ENCODE measurements at places on chromosomes 7 and 10.
A peak's percentile ranks its signal among the peaks of the same experiment; 100 is the strongest.

- no peak for DNase-seq
Measured at GRCh38 chr7:78879206-78879605, 574.3 kb downstream of the MAGI2 start.

DNA sequence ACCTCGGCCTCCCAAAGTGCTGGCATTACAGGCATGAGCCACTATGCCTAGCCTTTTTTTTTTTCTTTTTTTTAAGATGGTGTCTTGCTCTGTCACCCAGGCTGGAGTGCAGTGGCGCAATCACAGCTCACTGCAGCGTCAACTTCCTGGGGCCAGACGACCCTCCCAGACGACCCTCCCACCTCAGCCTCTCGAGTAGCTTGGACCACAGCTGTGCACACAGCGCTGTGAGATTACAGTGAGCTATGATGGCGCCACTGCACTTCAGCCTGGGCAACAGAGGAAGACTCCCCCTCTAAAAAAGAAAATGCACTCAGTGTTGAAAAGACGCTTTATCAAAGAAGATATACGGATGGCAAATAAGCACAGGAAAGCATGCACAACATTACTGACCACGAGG, 16.5 kb upstream of the WIPI2 start:
- no peak for DNase-seq

DNA sequence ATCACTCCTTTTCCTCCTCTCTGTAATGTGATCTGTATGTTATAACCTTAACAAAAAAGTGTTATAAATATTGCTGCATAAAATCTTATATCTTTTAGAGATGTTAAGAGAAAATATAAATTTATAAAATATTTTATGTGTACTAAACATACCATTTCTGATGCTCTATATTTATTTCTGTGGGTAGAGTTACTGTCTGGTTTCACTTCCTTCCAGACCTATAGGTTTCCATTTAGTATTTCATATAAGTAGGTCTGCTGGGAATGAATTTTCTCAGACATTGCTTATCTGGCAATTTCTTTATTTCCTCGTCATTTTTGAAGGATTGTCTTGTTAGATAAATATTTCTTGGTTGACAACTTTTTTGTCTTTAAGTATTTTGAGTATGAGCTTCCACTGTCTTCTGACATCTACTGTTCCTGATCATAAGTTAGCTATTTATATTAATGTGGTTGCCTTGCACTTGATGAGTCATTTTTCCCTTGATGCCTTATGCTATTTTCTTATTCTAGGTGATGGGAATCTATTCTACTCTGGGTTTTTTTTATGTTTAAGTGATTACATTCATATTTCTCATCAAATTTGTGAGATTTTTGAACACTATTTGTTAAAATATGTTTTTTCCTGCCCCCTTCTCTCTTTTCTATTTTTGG, 11.2 kb upstream of the THSD7A start:
- no peak for DNase-seq

GRCh38 chr7:131882321-131882720, 325.9 kb upstream of the PODXL start:
- DNase-seq: no peak

DNA sequence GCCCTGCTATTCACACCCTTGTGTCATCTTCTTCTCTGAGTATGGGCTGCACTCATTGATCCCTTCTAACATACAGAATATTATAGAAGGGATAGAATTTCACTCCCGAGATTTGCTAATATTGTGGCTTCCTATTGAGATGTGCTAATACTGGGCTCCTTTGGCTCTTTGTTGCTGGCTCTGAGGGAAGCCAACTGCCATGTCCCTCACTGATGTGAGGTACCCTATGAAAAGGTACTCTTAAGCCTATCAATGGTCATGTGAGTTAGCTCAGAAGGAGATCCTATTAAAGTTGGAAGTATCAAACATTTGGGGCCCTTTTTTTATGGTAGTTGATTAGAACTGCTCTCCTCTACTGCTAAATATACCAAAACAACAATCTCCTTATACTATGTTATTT, 665.2 kb upstream of the ZWINT start:
- no peak for DNase-seq

DNA sequence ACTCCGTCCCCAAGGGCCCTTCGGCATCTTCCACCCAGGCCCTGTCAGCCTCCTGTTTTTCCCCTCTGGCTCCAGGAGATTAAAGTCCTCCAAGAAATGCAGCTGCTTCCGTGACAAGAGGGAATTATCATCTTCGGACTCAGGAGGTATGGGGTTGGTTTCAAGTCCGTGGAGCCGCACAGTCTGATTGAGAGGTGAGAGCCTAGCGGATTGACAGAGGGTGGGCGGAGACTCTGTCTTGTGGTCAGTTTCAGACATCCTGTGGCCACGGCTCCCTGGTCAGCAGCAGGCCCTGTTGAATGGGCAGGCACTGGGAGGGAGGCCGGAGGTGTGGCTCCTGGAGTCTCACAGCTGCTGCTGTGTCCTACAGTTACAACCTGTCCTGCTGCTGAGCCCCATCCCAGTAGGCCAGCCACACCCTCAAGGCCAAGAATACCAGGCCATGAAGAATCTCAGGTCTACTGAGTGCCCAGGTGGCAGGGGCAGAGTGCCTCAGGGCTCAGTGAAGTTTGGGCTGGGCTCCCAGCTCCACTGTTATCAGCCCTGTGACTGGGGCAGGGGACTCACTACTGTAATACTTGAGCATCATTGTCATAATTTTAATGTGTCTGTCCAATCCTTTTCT, 49.3 kb upstream of the ZNF716 start:
- DNase-seq: no peak

GRCh38 chr10:127278001-127278400, 81.6 kb upstream of the INSYN2A start:
- DNase-seq: no peak

DNA sequence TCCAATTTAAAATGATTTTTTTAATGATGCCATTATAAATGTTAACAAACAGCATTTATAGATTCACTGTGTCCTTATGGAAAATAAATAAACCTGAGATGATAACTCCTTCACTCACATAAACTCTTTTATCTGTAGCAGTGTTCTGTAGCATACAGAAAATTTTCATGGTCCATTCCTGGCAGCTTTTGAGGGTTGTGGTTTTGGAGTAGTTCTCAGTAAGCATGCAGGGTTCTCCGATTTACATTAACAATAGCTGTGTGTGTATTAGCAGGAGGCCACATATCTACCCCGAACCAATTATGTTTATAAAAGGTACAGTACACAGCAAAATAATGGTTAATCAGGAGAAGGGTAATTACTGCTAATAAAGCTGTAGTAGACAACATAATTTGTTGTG, 162.7 kb downstream of the CDCA7L start:
- no peak for DNase-seq

- no peak for DNase-seq
Measured at GRCh38 chr7:34973400-34973760, 63.9 kb downstream of the DPY19L1 start.

DNA sequence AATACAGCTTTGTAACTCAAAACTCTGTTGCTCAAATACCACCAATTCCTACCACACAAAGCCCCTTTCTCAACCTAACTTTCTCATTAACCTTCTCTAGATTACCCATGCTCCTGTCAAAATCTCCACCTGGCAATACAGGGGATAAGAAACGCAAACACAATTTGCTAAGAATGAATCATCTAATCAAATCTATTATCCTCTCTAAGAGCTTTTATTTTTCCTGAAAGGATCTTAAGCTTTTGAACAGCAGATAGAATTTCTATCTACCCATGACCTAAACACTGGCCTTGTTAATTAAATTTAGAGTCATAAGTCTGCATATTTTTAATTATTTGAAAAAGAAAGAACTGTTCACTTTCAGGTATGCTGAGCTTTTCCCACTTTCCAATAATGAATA, 98.3 kb downstream of the HBP1 start:
- no peak for DNase-seq

DNA sequence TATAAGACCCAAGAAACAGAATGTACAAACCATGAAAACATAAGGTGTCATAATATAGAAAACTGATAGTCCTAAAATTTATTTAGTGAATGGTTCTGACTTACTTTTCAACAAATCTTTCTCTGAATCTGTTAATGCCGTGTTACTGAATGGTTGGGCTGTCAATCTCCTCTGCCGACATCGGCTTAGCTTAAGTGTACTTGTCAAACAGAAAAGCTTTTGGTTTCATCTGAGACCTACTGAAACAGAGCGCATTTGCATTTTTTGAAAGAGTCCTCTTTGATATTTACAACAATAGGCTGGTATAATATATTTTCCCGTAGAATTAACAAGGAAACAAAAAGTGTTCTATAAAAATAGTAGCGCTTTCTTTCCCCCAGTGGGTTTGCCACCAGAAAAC, 120.9 kb upstream of the ZNF804B start:
- DNase-seq: no peak

GRCh38 chr7:124532166-124532565, 233.4 kb downstream of the GPR37 start:
- DNase-seq: no peak

DNA sequence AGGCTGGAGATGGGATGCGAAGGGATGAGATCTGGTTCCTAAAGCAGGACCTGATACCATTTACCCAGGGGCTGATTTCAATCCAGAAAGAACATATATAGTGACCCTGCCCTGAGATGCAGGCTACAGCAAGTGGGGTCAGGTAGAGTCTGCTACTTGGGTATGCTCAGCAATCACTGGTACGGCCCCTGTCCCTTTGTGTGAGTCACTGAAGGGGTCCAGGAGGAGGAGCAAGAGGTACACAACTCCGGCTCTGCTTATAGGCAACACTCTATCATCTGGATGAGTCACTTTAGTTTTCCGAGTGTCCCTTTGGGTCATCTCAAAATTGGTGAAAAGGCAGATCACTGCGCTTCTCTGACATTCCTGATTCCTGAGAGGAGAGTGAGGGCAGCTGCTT, 79.6 kb upstream of the SORCS1 start:
- DNase-seq: no peak

DNA sequence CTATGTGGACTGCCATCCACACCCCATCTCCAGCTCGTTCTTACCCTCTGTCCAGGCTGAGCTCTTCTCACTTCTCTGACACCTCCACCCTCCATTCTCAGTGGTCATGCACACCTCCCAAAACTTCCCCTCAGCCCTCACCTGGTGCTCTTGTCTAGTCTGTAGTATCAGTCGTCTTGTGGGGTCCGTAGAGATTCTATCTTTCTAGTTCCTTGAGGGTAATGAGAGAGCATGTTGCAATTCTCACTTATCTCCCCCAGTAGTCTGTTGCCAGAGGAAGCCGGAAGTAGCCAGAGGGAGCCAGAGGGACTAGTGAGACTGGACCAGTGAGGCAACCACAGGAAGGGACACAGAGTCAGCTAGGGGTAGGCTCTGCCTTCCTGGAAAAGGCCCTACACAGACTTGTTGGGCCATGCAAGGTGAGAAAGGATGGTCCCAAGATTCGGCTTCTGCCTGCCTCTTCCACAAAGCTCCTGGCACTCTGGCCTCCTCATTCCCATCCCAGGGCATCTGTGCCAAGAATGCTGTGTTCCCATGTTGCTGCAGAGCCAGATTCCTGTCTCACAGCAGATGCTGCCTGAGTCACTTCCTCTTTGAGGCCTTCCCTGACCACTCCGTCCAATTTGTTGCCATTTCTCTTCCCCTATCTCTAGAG, 50.6 kb upstream of the DUSP5 start:
- no peak for DNase-seq

DNA sequence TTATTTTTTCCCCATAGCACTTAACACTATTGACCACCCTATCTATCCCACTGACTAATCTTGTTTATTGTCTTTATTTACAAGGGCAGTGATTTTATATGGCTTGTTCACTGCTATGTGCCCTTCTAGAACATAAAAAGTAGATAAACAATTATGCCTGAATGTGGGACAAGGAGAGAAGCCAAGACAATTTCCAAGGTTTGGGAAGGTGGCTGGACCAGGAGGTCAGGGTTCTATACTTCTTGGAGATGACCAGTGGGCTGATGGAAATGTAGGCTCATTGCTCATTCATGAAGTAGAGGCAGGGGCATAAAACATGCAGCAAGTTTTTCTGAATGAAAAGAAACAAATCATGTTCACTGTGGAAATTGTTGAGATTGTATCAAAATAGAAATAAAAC, 11.5 kb downstream of the IGFBP3 start:
- DNase-seq: no peak

- DNase-seq: no peak
Measured at GRCh38 chr7:89312551-89312950, 517.0 kb upstream of the TEX47 start.

- no peak for DNase-seq
Measured at GRCh38 chr10:45377858-45378257, 3.8 kb downstream of the ALOX5 start.

DNA sequence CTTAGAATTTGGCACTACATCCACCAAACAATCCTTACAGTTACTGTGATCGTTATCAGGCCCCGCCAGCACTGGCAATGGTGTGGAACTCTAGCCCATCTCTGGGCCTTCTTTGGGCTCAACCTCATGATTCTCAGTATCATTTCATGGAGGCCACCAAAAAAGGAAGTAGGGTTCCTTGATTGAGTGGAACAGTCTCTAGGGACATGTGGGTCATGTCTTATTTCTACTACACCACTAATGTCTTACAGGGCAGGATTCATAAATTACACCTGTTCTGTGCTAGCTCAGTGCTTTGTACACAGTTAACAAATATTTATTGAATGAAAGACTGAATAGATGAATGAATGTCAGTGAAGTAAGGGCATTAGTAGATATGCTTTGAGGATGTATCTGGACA, 53.9 kb downstream of the AP3M1 start:
- no peak for DNase-seq

- peak; percentile 91 for DNase-seq
Measured at GRCh38 chr7:131688738-131689661, 132.6 kb upstream of the PODXL start.

DNA sequence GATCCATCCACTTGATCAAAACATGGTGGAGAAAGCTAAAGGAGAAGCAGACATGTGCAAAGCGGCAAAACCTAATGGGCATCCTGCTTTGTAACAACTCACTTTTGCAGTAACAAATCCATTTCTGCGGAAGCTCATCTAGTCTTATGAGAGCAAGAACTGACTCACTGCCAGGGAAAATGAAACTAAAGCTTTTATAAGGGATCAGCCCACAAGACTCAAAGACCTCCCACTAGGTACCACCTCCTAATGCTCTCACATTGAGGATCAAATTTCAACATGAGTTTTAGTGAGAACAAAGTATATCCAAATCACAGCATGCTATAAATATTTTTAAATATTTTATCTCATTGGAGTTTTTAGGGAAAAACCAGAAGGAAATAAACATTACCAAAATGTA, 120.1 kb upstream of the GNAI1 start:
- no peak for DNase-seq

DNA sequence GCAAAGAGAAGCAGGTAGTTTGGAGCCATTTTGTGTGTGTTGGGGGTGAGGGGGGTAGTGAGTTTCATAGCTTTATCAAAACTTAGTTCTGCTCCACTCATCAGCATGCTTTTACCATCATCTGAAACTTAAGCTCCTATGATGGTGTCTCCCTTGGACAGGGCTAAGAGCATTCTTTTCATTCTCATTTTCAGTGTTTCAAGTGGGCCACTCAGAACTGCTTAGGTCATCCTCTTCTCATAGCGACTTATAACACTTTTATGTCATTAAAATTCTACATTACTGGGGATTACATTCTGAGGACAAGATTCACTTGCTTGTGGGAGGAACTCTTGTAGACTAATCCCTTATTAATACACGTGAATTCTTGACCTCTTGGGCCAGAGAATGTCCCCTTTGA, 649.4 kb downstream of the SUGCT start:
- no peak for DNase-seq

- no peak for DNase-seq
Measured at GRCh38 chr10:117441361-117441760, 66.1 kb upstream of the PDZD8 start.

Measured in WTC11 (cell line).